OCI-LY7 (cell line): ENCODE measurements at places on chromosomes 13 and 19. TPM values are rescaled to one million over a fixed set of nuclear protein-coding genes. Genes with fewer than 3 reads are reported as not detected.

The CATSPERD gene
- total RNA-seq: 0.26 TPM in 1 of 2 replicates, not detected in the other

The MARCHF2 gene
- total RNA-seq: 12.1 and 12.4 TPM in 2 replicates

GRCh38 chr13:34833562-34834182 is 108.4 kb upstream of the NBEA start:
- DNase-seq: peak; percentile 1

- no peak for DNase-seq
Measured at GRCh38 chr19:48833977-48834376, 2.3 kb downstream of the HSD17B14 start.

DNA sequence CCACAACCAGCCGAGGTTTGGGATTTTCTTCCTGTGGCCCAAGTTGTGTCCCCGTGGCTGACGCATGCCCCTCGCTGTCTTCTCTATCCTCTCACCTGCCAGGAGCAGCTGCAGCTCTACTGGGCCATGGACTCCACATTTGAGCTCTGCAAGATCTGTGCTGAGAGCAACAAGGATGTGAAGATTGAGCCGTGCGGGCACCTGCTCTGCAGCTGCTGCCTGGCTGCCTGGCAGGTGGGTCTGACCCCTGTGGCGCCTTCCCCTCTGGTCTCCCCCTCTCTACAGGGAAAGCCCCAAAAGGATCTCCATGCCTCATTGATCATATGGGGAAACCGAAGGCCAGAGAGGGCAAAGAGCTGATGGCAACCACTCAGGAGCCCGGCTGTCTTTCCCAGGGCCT is 14.6 kb downstream of the CBLC start:
- DNase-seq: peak; percentile 74
